ENCODE measurements at places on chromosomes 7 and 10.
A peak's percentile ranks its signal among the peaks of the same experiment; 100 is the strongest.

- DNase-seq = no peak
Measured at GRCh38 chr7:137940656-137941518, 61.0 kb downstream of the CREB3L2 start.

- DNase-seq = no peak
Measured at GRCh38 chr7:157483515-157483914, 146.7 kb downstream of the DNAJB6 start.

DNA sequence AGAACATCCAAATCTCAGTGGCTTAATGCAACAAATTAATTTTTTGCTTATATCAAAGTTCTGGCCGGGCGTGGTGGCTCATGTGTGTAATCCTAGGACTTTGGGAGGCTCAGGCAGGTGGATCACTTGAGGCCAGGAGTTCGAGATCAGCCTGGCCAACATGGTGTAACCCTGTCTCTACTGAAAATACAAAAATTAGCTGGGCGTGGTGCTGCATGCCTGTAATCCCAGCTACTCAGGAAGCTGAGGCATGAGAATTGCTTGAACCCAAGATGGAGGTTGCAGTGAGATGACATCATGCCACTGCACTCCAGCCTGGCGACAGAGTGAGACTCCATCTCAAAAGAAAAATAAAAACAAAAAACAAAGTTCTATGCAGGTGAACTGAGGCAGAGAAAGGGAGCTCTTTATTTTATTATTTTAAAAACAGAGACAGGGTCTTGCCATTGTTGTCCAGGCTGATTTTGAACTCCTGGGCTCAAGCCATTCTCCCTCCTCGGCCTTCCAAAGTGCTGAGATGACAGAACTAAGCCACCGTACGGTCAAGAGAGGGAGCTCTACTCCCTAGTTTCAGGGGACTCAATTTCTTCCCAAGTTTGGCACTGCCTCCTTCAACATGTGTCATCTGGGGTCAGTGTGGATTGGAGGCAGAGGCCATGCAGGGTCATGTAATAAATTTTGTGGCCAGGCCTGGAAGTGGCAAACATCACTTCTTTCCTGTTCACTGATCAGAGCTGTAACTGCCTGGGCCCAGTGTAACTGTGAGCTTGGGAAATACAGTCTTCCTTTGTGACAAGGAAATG lies 2.4 kb downstream of the ADCK2 start:
- DNase-seq = peak; percentile 68

DNA sequence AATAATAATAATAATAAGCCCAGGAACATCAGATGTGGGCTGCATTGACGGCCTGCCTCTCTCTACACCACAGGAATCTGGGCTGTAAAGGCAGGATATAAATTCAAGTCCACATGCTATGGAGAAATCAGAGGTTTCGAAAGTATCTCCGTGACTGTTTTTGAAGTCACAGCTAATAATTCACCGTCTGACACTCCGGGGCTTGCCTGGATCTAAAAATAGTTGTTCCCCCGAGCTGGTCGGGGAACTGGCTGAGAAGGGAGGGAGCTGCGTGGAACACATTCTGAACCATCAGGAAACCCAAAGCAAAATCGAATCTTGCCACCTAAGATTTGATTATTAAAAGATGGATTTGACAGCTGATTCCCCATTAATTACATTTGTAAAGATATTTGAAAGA lies 35.4 kb downstream of the KLF6 start:
- DNase-seq = no peak

DNA sequence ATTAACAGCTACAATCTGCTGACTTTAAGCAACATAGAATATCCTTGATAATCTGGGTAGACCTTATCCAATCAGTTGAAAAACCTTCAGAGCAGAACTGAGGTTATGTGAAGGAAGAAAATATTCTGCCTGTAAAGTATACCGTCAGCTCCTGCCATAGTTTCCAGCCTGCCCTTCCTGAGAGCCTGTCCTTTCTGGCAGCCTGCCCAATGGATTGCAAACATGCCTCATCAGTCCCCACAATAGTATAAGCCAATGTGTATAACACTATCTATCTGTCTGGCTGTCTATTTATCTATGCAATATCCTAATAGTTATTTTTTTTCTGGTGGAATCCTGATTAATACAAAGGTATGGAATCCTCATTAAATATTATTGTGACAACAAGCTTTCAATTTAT lies 489.2 kb upstream of the KCND2 start:
- no peak for DNase-seq

DNA sequence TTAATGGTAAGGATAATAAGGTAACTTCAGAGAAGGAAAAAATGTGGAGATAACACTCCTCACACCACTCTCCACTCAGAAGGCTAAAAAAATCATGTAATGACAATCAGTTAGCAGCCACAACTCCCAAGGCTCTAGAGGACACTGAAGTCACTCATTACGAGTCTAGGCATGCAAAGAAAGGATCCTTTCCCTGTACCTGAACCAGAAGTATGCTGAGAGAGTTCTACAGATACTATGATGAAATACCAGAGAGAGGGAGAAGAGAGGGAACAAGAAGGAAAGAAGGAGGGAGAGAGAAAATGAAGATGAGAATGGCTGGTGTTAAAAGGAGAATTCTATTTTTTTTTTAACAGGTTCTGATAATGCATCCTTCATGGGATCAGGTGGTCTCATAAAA lies 224.3 kb upstream of the PLXNA4 start:
- no peak for DNase-seq

DNA sequence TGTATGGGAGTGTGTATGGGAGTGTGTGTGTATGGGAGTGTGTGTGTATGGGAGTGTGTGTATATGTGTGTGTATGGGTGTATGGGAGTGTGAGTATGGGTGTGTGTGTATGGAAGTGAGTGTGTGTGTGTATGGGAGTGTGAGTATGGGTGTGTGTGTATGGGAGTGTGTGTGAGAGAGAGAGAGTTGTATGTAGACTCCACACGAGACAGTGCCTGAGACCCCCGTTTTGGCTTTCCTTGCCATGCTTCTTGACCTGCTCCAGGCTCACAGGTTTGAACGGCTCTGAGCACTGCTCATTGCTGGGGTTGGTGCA lies 49.7 kb downstream of the COL17A1 start:
- DNase-seq = no peak

DNA sequence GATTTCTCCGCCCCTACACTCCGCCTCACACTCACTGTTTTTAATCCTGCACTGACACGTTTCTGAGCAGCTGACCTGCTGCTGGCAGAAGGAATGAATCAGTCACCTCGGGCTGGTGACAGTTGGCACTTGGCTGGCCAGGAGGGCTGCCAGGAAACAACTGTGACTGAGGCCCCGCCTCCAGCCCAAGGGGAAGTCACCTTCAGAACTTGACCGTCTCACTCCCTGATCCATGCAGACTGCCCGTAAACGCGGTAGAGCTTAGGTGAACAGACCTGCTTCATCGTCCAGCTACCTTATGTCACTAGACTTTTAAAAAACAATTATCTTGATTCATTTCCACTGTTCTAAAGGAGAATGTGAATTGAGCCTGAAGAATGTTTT lies 107.5 kb downstream of the DOCK1 start:
- no peak for DNase-seq

GRCh38 chr10:132548869-132549268 lies 11.3 kb downstream of the INPP5A start:
- no peak for DNase-seq

GRCh38 chr7:132376361-132377013 lies 199.8 kb downstream of the PLXNA4 start:
- no peak for DNase-seq

Data from COLO829 (cell line).